ENCODE measurements at places on chromosomes 5 and 9. TPM values are rescaled to one million over a fixed set of nuclear protein-coding genes. Genes with fewer than 3 reads are reported as not detected.

GRCh38 chr9:108245901-108246300, 609.9 kb downstream of the ACTL7B start:
- no peaks in the 10 kb centered on the region for H3K27me3 ChIP-seq
- no peaks in the 10 kb centered on the region for H3K36me3 ChIP-seq
- no peak overlapping the region for H3K27ac ChIP-seq
- no peaks in the 10 kb centered on the region for H3K4me1 ChIP-seq
- no peak for DNase-seq

GRCh38 chr5:150137997-150138396, 17.6 kb downstream of the PDGFRB start:
- no peaks in the 10 kb centered on the region for H3K36me3 ChIP-seq
- H3K4me1 ChIP-seq = peaks cover 17% of the 10 kb centered on the region
- no peak for DNase-seq
- H3K4me3 ChIP-seq = no peak overlapping the region

DNA sequence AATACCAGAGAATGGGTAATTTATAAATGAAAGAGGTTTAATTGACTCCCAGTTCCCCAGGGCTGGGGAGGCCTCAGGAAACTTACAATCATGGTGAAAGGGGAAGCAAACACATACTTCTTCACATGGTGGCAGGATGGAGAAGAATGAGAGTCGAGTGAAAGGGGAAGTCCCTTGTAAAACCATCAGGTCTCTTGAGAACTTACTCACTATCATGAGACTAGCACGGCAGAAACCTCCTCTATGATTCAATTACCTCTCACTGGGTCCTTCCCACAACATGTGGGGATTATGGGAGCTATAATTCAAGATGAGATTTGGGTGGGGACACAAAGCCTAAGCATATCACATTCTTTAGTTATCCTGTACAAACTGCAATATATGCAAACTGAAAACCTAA, 609.4 kb downstream of the MTRR start:
- H3K36me3 ChIP-seq = 0 out of 2 replicates have a peak, but pooled peaks cover 3% of the 10 kb centered on the region
- no peak overlapping the region for H3K4me3 ChIP-seq
- H3K4me1 ChIP-seq = peaks cover 8% of the 10 kb centered on the region
- H3K27me3 ChIP-seq = no peaks in the 10 kb centered on the region

- peaks cover 4% of the 10 kb centered on the region for H3K4me1 ChIP-seq
- no peak overlapping the region for H3K27ac ChIP-seq
- H3K27me3 ChIP-seq = no peaks in the 10 kb centered on the region
Measured at GRCh38 chr9:83930881-83931280, 9.6 kb upstream of the KIF27 start.

- no peak overlapping the region for H3K27ac ChIP-seq
- H3K4me1 ChIP-seq = no peaks in the 10 kb centered on the region
- H3K36me3 ChIP-seq = no peaks in the 10 kb centered on the region
Measured at GRCh38 chr5:172370648-172371545, 83.4 kb downstream of the SH3PXD2B start.

GRCh38 chr5:122755783-122756182, 19.1 kb upstream of the SNX2 start:
- no peak overlapping the region for H3K27ac ChIP-seq
- no peaks in the 10 kb centered on the region for H3K4me1 ChIP-seq
- H3K27me3 ChIP-seq = no peaks in the 10 kb centered on the region
- no peak overlapping the region for H3K4me3 ChIP-seq

DNA sequence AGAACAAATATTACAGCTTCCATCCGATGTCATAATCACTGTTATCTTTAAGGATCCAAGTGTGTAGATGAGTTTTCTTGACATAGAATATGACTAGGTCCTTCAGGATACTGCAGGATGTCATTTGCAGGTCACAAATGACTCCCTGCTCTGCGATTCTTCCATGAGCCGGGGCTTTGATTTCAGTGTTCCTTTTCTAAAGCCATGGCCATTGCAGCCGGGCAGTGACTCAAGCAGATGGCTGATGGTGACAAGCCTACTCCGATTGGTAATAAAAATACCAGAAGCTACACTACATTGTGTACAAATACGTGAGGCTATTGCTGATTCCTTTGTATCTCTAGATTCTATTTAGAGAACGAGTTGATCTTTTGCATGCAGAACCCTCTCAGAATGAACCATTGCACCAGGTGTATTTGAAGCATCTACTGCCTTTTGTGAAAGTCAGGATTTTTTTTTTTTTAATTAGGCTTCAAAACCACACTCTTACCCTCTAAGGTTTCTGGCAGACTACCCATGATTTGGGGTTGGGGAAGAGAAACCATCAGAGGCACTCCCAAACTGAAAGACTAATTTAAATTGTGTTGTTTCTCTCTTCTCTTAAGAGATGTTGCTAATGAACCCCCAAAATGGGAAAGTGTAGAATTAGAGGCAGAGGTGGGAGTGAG, 271.0 kb upstream of the ADRA1B start:
- H3K27ac ChIP-seq = no peak overlapping the region
- no peak for DNase-seq
- H3K27me3 ChIP-seq = no peaks in the 10 kb centered on the region
- H3K4me3 ChIP-seq = no peak overlapping the region

- no peaks in the 10 kb centered on the region for H3K27me3 ChIP-seq
- H3K4me1 ChIP-seq = peaks cover 22% of the 10 kb centered on the region
- no peak overlapping the region for H3K4me3 ChIP-seq
- H3K36me3 ChIP-seq = no peaks in the 10 kb centered on the region
Measured at GRCh38 chr5:95080030-95080429, 204.9 kb downstream of the MCTP1 start.

DNA sequence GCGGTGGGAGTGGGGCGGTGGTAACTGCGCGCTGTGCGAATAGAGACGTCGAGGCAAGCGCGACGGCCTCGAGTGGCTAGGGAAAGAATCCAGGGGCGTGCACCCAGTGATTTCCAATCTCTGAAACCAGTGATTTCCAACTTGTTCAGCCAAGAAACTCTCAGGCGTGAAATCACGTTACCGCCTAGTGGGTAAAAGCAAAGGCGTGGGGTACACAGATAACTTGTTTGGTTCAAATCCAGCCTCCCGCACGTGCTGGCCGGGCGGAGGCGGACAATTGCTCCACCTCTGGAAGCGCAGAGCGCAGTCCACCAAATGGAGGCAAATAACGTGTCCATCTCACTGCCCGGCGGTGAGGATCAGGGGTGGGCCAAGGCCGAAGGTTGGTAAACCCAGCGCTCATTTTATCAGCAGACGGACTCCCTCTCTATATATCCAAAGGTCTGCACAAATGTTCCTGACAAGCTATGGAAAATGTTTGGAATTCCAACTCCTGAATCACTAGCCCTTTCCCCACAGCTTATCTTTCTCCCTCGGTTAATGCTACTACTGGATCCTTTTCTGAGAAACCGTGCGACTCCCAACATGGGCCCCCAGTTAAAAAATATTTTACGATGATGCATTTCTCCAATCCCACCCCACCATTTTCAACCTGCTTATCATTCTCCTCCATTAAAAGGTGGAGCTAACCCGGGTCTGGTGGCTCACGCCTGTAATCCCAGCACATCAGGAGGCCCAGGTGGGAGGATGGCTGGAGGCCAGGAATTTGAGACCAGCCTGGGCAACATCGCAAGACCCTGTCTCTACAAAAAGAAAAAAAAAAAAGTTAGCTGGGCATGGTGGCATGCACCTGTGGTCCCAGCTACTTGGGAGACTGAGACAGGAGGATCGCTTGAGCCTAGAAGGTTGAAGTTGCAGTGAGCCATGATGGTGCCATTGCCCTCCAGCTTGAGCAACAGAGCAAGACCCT, 950 bp upstream of the FNBP1 start:
- H3K27me3 ChIP-seq = peaks cover 37% of the 10 kb centered on the region
- peak overlapping the region; percentile 95 for H3K4me3 ChIP-seq
- H3K27ac ChIP-seq = 0 out of 2 replicates have a peak overlapping the region, but pooled peaks have one; percentile 26

GRCh38 chr5:100757618-100758017, 145.5 kb downstream of the ST8SIA4 start:
- H3K4me3 ChIP-seq = no peak overlapping the region
- DNase-seq = peak; percentile 13
- peaks cover 26% of the 10 kb centered on the region for H3K4me1 ChIP-seq
- H3K27me3 ChIP-seq = peaks cover 40% of the 10 kb centered on the region

DNA sequence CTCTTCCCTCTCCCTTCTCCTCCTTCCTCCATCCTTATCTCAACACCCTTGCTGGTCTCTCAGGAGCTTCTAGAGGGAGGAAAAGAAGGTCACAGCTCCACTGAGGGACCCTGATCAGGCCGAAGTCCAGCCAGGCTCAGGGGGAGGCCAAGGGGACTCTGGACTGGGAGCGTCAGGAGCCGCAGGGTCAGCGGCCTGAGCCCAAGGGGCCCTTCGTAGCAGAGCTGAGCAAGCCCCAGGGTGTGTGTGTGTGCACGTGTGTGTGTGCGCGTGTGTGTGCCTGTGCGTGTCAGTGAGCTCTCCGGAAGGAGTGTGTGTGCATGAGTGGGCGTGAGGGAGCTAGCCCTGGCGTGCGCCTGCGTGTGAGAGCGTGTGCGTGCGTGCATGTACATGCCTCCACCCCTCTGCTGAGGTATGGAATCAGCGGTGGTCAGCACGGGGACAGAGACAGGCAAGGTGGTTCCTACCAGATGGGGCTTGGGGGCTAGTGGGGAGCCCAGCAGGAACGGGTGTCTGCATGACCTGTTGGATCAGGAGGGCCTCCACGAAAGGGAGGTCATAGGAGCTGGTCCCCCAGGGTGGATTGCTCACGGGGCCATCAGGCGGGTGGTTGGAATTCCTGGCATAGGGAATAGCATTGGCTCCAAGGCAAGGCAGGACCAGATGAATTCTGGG, 10.0 kb upstream of the AGPAT2 start:
- no peaks in the 10 kb centered on the region for H3K36me3 ChIP-seq
- no peak for DNase-seq

DNA sequence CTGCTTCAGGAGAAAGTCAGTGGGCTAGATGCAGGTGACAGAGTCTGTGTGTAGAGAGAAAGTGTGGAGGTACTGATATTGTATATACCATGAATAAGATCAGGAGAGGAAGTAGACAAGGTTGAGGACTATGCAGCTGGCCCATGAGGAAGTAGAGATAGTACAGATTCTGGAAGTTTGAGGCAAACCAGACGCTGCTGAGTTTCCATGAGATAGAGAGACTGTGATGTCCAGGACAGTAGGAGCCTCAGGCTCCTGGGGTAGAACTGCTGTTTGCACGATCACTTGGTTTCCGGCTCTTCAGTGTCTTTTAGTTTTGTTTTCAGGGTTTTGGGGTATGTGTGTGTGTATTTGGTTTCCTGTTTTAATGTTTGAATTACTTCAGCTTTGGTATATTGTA, 13.6 kb downstream of the OTULINL start:
- H3K4me1 ChIP-seq = no peaks in the 10 kb centered on the region
- DNase-seq = no peak
- H3K27ac ChIP-seq = no peak overlapping the region
- no peak overlapping the region for H3K4me3 ChIP-seq
- H3K27me3 ChIP-seq = no peaks in the 10 kb centered on the region

GRCh38 chr5:93100976-93101375, 480.0 kb downstream of the NR2F1-AS1 start:
- no peaks in the 10 kb centered on the region for H3K4me1 ChIP-seq
- H3K27me3 ChIP-seq = no peaks in the 10 kb centered on the region
- H3K36me3 ChIP-seq = no peaks in the 10 kb centered on the region
- H3K27ac ChIP-seq = no peak overlapping the region

DNA sequence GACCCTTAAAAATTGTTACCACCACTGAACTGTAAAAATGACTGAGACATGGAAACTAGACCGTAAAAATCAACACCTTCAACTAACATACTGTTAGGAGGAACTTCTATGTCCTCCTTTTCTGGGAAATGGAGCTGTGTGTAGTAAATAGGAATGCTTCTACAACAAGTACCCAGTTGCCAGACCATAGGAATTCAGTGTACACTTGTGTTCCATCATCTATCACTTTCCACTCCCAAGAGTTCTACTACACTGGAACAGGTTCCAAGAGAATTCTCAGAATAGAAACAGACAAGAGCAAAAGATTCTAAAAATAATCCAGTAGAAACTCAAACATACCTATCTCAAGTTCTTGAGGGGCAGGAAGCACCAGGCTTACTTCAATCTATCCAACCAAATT, 23.6 kb downstream of the UBAP2 start:
- H3K27me3 ChIP-seq = no peaks in the 10 kb centered on the region
- peaks cover 4% of the 10 kb centered on the region for H3K36me3 ChIP-seq
- no peaks in the 10 kb centered on the region for H3K4me1 ChIP-seq

GRCh38 chr9:135946392-135946994, 14.7 kb downstream of the UBAC1 start:
- no peak for DNase-seq
- H3K27me3 ChIP-seq = no peaks in the 10 kb centered on the region
- H3K36me3 ChIP-seq = peaks cover 15% of the 10 kb centered on the region

GRCh38 chr5:158626718-158627117, 473.0 kb downstream of the EBF1 start:
- no peaks in the 10 kb centered on the region for H3K36me3 ChIP-seq
- H3K27me3 ChIP-seq = no peaks in the 10 kb centered on the region
- no peaks in the 10 kb centered on the region for H3K4me1 ChIP-seq
- no peak for DNase-seq

- H3K4me3 ChIP-seq = no peak overlapping the region
- no peak overlapping the region for H3K27ac ChIP-seq
- DNase-seq = peak; percentile 3
Measured at GRCh38 chr5:80904533-80905187, 55.5 kb upstream of the RASGRF2 start.

DNA sequence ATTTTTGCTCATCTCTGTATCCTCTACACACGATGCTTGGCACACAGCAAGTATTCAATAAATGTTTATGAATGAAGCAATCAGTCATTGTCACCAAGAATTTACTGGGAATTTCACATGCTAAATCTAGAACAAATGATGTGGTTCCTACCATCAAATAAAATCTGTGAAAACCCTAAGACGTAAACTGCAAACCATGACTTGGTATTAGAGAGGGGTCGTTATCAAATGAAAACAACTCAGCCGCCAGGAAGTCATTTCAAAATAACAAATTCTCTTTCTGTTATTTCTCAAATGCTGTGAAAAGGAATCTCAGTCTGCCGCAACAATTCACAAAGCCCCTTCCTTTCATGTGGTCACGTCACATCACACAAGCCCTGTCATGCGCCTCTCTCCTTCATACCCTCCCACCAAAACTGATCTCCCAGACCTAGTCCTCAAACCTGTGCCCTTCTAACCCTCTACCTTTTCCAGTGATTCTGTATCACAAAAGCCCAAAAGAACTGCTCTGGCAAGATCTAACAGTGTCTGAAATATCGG, 173.6 kb downstream of the DEPDC1B start:
- no peaks in the 10 kb centered on the region for H3K4me1 ChIP-seq
- no peak overlapping the region for H3K4me3 ChIP-seq
- H3K27ac ChIP-seq = no peak overlapping the region
- no peak for DNase-seq
- H3K36me3 ChIP-seq = no peaks in the 10 kb centered on the region

GRCh38 chr9:121118266-121118665, 43.5 kb downstream of the CNTRL start:
- no peaks in the 10 kb centered on the region for H3K4me1 ChIP-seq
- no peaks in the 10 kb centered on the region for H3K36me3 ChIP-seq
- no peak overlapping the region for H3K4me3 ChIP-seq
- H3K27me3 ChIP-seq = no peaks in the 10 kb centered on the region

Gene GPBP1
- 121 TPM for total RNA-seq

Gene SEMA4D
- 48.0 TPM for total RNA-seq

Gene CEMIP2
- total RNA-seq = 70.4 TPM

Gene SLC25A2
- total RNA-seq = not detected

Gene TSSK1B
- total RNA-seq = 0.52 TPM

Gene ANKRD34B
- 2.9 TPM for total RNA-seq

Gene AP3B1
- 40.7 TPM for total RNA-seq

Gene RACK1
- 4,589 TPM for total RNA-seq

Gene LCN9
- total RNA-seq = not detected

Gene INSL4
- total RNA-seq = not detected
